Stimulated activated CD8-positive, alpha-beta memory T cell treated with anti-CD3 and anti-CD28 coated beads, Interleukin-7, amount 100 ng/mL, for 1 hour (primary cell): ENCODE measurements at places on chromosomes 16 and 17.

- no peak for DNase-seq
These were observed 87.1 kb downstream of the PLXDC1 start for GRCh38 chr17:39064374-39064773.

GRCh38 chr16:86151239-86151851 is 252.4 kb downstream of the IRF8 start:
- DNase-seq = no peak

DNA sequence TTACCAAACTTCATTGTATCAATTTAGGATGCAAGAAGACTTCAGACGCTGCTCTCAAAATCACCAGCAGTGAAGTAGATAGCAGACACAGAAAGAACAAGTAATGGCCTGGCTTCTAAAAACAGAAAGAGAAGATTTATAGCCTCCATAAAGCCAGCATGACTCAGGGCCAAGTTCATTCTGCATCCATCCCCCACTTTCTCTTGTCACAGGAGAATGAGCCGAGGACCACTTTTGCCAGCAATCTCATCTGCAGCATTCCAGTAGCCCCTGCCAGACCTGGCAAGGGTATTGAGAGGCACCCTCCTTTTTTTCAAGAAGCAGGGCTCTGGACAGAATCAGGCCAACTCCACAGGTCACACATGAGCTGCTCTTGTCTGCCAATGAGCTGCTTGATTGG is 355.4 kb upstream of the SOX9 start:
- no peak for DNase-seq

GRCh38 chr17:17835415-17836249 is 1.2 kb downstream of the SREBF1 start:
- DNase-seq = no peak

DNA sequence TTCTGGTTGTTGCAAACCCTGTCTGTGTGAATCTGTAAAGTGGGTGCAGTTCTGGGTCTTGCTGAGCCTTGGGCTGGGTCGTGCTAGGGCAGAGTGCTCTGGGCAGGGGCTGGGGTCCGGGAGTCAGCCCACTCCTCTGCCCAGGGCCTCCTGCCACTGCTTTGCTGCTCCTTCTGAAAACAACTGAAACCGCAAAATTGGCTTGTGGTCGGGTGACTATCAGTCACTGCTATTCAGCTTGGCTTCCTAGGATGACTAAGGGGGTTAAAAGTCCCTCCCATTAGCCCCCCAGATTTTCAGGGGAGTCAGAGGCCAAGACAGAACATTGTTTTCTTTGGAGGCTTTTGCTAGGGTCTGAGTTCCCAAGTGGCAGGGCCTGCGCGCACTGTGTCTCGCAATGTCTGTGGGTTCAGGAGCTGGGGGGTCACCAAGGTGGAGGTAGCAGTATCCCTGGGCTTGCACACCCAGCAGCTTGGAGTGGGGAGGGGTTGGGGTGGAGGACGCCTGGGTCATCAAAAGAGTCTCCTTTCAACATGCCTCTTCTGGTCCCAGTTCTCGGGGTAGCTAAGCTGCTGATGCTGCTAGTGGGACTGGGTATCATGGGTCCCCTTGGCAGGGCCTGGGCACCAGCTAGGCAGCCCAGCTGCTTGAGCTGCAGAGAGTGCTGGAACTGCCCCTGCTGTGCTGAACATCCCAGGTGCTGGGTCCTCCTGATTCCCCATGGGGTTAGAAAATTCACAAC is 13.5 kb upstream of the TBX21 start:
- DNase-seq = no peak

- no peak for DNase-seq
These were observed 22.8 kb downstream of the GLG1 start for GRCh38 chr16:74583926-74584666.

DNA sequence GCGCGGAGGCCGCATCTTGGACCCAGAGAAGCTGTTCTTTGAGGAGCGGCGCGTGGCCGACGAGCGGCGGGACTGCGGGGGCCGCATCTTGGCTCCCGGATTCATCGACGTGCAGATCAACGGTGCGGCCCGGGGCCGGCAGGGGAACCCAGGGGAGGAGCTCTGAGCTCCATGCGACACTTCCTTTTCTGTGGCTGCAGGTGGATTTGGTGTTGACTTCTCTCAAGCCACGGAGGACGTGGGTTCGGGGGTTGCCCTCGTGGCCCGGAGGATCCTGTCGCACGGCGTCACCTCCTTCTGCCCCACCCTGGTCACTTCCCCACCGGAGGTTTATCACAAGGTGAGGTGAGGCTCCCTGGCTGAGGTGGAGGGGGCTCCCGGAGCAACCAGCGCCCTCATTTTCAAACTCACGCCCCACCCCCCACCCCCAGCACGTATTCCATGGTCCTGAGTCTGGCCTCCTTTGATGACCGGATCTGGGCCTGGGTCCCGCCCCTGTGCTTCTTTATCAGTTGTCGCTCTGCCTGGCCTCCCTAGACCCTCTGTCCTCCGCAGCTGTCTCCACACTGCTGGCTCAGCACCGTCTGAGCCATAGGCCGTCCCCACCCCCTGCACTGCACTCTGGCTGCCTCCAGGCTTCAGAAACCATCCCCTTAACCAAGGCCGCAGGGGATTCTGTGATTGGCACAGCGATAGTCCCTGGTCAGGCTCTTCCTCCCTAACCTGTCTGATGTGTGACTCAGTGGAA is 787 bp downstream of the AMDHD2 start:
- peak; percentile 28 for DNase-seq

DNA sequence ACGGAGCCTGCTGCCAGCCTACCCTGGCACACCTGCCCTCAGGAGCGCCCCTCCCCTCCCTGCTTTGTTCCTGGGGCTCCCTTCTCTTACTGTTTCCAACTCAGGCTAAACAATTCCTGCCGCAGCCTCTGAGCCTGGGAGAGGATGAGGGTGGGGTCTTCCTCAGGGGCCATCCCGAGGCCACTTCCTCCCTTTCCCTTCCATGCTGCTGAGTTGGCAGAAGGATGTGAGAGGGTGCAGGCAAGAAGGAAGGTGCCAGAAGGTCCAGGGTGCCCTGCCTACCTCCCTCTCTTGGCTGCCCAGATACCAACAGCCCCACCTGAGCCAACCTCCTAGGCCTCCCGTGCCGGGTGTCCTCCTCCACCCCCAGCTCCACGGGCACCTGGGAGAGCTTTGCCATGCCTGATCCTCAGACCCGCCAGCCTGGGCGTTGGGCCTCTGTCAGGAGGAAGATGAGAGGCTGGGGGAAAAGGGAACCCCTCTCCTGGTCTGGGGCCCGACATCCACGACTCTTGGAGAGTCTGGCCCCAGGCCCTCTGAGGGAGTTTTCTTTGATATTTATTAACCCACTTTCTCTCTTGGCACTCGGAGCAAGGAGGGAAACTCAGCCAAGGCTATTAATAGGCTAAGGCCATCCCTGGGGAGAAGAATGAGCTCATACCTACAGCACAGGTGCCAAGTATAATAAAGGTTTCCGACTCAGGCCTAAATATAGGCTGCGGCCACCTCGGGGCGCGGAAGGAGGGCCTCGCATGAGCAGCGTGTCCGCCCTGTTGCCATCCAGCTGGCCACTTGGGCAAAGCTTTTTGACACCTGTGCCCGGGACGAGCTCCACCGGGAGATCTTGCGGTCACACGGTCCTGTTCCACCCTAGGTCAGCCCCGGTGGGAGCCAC is 232.0 kb downstream of the ENGASE start:
- no peak for DNase-seq

DNA sequence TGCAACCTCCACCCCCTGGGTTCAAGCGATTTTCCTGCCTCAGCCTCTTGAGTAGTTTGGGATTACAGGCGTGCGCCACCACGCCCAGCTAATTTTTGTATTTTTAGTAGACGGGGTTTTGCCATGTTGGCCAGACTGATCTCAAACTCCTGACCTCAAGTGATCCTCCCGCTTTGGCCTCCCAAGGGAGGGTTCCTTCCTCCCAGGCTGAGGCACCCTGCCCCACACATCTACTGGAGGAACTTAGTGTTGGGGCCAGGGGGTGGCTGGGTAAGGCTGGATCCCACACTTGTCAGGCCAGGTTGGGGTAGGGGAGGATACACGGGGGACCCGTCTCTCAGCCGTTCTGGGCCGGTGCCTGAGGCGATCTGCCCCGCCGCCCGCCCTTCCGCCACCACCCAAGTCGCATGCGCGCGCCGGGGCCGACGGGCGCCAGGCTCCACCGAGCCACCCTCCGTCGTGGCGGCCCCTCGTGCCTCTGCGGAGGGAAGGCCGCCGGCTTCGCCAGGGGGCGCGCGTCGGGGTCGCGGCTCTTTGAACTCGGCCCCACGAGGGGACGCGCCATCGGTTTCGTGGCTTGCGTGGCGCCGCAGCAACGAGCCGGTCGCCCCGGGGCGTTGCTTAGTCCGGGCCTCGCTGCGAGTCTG is 15.9 kb downstream of the GRB7 start:
- peak; percentile 57 for DNase-seq

DNA sequence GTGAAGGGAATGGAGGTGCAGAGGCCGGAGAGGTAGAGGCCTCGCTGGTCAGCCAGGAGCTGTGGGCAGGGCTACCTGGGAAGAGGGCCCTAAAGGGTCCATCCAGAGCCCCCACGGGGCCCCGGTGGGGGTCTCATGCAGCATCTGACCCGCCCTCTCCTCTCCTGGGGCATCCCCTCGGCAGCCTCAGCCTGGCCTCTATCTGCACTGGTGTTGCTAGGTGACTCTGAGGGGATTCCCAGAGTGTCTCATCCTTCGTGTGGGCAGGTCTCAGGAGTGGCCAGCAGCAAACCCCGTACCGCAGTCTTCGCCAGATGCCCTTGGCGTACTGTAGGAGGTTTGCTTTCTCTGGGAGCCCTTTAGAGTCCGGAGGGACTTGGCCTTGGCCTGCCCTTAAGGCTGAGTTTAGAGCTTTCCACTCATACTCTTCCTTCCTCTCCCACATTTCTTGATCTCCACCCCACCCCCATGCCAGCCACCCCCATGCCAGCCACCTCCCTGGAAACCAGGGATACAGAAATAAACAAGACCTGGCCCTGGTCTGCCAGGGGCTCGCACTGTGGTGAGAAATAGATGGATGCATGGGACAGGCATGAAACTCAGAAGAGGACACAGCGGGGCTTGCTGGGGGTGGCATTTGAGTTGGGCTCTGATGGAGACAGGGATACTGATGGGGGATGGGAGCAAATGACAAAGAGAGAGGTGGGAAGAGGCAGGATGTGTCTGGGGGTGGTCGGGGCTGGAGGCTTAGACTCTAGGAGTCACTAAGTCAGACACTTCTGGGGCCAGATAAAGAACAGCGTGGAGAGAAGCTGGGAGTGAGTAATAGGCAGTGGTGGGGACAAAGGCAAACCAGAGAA is 9.9 kb downstream of the SLC5A10 start:
- DNase-seq = no peak

DNA sequence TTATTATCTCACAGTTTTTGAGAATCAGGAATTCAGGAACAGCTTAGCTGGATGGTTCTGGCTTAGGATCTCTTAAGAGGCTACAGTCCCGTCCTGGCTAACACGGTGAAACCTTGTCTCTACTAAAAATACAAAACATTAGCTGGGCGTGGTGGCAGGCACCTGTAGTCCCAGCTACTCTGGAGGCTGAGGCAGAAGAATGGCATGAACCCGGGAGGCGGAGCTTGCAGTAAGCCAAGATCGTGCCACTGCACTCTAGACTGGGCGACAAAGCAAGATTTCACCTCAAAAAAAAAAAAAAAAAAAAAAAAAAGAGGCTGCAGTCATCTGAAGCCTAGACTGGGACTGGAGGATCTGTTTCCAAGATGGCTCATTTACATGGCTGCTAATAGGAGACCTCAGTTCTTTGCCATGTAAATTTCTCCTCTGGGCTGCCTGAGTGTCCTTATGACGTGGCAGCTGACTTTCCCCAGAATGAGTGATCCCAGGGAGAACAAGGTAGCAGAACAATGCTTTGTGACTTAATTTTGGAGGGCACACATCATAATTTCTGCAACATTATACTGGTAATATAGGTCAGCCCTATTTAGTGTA is 95.8 kb upstream of the CORO6 start:
- DNase-seq = no peak

- DNase-seq = no peak
These were observed 363.7 kb downstream of the SNX29 start for GRCh38 chr16:12340151-12340733.

GRCh38 chr17:4090898-4091297 is 51.9 kb downstream of the ZZEF1 start:
- no peak for DNase-seq

DNA sequence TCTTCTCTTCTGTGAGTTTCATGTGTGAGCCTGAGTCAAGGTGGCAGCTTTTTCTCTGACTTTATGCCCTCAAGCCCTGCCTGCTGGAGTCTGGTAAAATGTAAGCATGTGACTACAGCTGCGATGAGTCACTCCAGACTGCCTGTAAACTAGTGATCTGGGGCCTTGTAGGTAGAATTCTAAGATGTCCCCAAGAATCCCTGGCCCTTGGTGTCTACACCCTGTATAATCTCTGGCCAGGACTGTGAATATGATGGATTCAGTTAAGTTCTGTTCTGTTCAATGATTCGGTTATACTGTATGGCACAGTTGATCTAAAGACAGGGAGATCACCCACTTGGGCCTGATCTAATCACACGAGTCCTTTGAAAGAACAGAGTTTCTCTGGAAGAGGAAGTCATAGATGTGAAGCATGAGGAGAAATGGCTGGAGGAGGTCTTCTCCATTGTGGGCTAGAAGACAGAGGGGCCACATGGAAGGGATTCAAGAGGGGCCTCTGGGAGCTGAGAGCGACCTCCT is 29.8 kb downstream of the PRSS54 start:
- DNase-seq = no peak

- no peak for DNase-seq
These were observed 14.9 kb downstream of the ELAC2 start for GRCh38 chr17:13002761-13003453.

- no peak for DNase-seq
These were observed 4.6 kb downstream of the ARHGAP17 start for GRCh38 chr16:25010542-25010941.

- no peak for DNase-seq
These were observed 6.8 kb downstream of the PRCD start for GRCh38 chr17:76546556-76547182.

DNA sequence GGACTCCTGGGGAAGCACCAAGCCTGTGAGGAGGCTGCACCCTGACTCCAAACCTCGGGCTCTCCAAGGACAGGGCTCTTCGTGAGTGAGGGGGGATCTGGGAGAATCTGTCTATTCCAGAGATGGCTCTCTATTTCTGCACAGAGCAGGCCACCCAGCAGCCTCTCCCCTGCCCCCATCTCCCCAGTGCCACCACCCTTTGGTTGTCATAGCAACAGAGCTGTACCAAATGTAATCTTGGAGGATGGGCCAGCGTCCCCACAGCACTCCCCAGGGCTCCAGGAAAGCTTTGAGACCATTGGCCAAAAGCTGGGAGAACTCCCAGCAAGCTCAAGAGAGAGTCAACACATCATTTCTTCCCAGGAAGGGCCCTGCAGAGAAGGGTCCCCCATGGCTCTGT is 49.3 kb downstream of the ABCC12 start:
- DNase-seq = no peak

- DNase-seq = no peak
These were observed 6.2 kb downstream of the BICDL2 start for GRCh38 chr16:3030222-3031212.

- DNase-seq = no peak
These were observed 7.5 kb downstream of the MARCHF10 start for GRCh38 chr17:62800585-62800984.

GRCh38 chr16:19706846-19707245 is 11.2 kb downstream of the KNOP1 start:
- no peak for DNase-seq
